Chondrocyte (in vitro differentiated cells): ENCODE measurements at places on chromosomes 2 and 18.

GRCh38 chr18:3722649-3723433, 272.9 kb downstream of the TGIF1 start:
- peaks cover 1% of the 10 kb centered on the region for H3K36me3 ChIP-seq
- H3K4me1 ChIP-seq: no peaks in the 10 kb centered on the region
- peaks cover 5% of the 10 kb centered on the region for H3K27me3 ChIP-seq
- H3K4me3 ChIP-seq: no peak overlapping the region

GRCh38 chr2:47652061-47652690, 130.8 kb upstream of the MSH6 start:
- no peaks in the 10 kb centered on the region for H3K36me3 ChIP-seq
- H3K27me3 ChIP-seq: no peaks in the 10 kb centered on the region

- H3K27me3 ChIP-seq: no peaks in the 10 kb centered on the region
- no peak overlapping the region for H3K4me3 ChIP-seq
- H3K36me3 ChIP-seq: no peaks in the 10 kb centered on the region
- H3K27ac ChIP-seq: no peak overlapping the region
Observed at GRCh38 chr18:4817665-4818064, 362.6 kb upstream of the DLGAP1 start.

GRCh38 chr18:55433648-55434047, 154.3 kb downstream of the TCF4 start:
- H3K27ac ChIP-seq: no peak overlapping the region
- H3K36me3 ChIP-seq: no peaks in the 10 kb centered on the region
- H3K27me3 ChIP-seq: no peaks in the 10 kb centered on the region
- DNase-seq: no peak
- H3K4me3 ChIP-seq: no peak overlapping the region
- peaks cover 8% of the 10 kb centered on the region for H3K4me1 ChIP-seq

DNA sequence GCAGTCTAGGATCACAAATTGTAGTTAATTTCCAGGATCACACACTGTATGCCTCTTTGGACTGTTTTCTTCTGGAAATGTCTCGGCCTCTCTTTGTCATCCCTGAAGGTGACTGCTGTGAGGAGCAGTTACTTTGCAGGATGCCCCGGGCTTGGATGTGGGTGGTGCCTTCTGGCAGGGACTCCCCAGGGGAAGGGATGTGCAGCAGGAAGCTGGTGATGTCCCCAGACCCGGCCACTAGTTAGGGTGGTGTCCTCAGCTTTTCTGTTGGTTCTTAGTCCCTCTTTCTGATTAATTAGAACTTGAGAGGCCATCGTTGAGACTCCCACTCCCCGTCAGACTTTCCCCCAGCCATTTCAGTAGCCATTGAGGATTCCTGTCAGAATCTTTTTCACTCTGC, 286.6 kb upstream of the HDAC4 start:
- peaks cover 34% of the 10 kb centered on the region for H3K27me3 ChIP-seq
- peaks cover 2% of the 10 kb centered on the region for H3K36me3 ChIP-seq
- no peak for DNase-seq
- H3K4me1 ChIP-seq: no peaks in the 10 kb centered on the region
- no peak overlapping the region for H3K4me3 ChIP-seq

GRCh38 chr2:33372940-33373553, 103.4 kb upstream of the RASGRP3 start:
- no peaks in the 10 kb centered on the region for H3K27me3 ChIP-seq
- DNase-seq: no peak
- no peak overlapping the region for H3K4me3 ChIP-seq
- H3K36me3 ChIP-seq: peaks cover 25% of the 10 kb centered on the region

DNA sequence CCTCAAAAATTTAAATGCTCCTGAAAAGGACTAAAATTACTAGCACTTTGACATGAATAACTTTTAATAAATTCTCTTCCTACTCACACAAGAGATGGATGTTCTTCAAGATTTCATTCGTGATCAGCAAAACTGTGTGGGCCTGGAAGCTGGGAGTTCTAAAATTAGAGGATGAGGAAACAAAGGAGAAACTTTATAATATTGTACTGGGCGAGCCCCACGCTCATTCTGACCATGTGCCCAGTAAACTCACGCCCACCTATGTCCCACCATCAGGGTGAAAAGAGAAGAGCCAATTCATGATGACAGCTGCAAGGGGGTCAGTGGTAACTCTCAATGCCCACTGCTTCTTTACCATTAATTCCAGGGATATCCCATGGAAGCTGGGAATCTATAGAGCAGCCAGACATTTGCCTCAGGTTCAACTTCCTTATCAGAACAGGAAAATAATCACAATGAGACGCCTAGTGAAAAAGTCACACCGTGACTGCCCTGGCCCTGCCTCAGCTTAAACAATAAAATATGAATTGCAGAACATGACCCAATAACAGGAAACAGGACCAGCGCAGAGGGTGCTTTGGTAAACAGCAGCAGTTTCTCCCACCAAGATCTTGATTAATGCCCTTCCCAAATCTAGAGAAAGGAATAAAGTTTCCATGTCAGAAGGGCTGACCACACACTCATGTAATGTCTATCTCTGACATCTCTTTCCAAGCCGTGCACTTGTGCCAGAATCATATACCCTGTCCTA, 438.6 kb downstream of the TXNL1 start:
- no peak for DNase-seq
- H3K4me1 ChIP-seq: peaks cover 47% of the 10 kb centered on the region
- H3K27ac ChIP-seq: no peak overlapping the region
- H3K27me3 ChIP-seq: no peaks in the 10 kb centered on the region

GRCh38 chr18:12750076-12750714, 47.4 kb downstream of the PSMG2 start:
- no peak overlapping the region for H3K4me3 ChIP-seq
- no peak for DNase-seq
- H3K27ac ChIP-seq: peak overlapping the region; percentile 15
- H3K27me3 ChIP-seq: no peaks in the 10 kb centered on the region
- H3K36me3 ChIP-seq: no peaks in the 10 kb centered on the region

GRCh38 chr18:79609841-79610281, 69.7 kb upstream of the CTDP1 start:
- peaks cover 8% of the 10 kb centered on the region for H3K4me1 ChIP-seq
- H3K27me3 ChIP-seq: peaks cover 4% of the 10 kb centered on the region
- no peak overlapping the region for H3K4me3 ChIP-seq
- H3K36me3 ChIP-seq: no peaks in the 10 kb centered on the region
- peak; percentile 79 for DNase-seq
- H3K27ac ChIP-seq: no peak overlapping the region

- peaks cover 9% of the 10 kb centered on the region for H3K4me1 ChIP-seq
- no peak overlapping the region for H3K27ac ChIP-seq
- no peak for DNase-seq
- H3K4me3 ChIP-seq: no peak overlapping the region
Observed at GRCh38 chr18:24296276-24296675, 101.3 kb downstream of the OSBPL1A start.

- H3K36me3 ChIP-seq: no peaks in the 10 kb centered on the region
- peaks cover 6% of the 10 kb centered on the region for H3K27me3 ChIP-seq
- no peak overlapping the region for H3K27ac ChIP-seq
- H3K4me1 ChIP-seq: peaks cover 25% of the 10 kb centered on the region
- DNase-seq: no peak
Observed at GRCh38 chr2:219664041-219664440, 36.6 kb downstream of the SLC4A3 start.

GRCh38 chr2:105373895-105374401, 24.9 kb downstream of the FHL2 start:
- H3K27me3 ChIP-seq: no peaks in the 10 kb centered on the region
- H3K36me3 ChIP-seq: peaks cover 49% of the 10 kb centered on the region
- no peak overlapping the region for H3K4me3 ChIP-seq
- peak overlapping the region; percentile 59 for H3K27ac ChIP-seq
- H3K4me1 ChIP-seq: peaks cover 86% of the 10 kb centered on the region
- DNase-seq: peak; percentile 69

- no peak overlapping the region for H3K4me3 ChIP-seq
- H3K27ac ChIP-seq: no peak overlapping the region
- peaks cover 4% of the 10 kb centered on the region for H3K36me3 ChIP-seq
- peaks cover 2% of the 10 kb centered on the region for H3K27me3 ChIP-seq
- no peak for DNase-seq
Observed at GRCh38 chr2:112199188-112199587, 55.7 kb downstream of the ZC3H8 start.

DNA sequence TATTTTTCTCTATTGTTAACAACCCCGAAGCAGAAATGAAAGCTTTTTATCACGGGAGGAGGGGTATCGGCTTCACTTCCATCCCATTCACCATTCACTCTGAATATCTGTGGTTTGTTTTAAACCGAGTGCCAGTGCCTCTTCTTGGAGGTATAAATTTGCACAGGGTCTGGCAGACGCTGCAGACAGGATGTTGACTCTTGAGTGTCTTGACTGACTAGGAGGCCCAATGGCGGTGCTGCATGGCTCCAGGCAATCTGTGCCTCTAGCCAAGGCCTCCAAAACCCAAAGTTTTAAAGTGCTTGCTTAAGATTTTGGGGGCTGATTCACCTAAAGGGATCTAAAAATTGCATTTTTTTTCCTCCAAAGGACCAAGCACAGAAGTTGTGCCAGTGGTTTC, 183.8 kb downstream of the LTBP1 start:
- peaks cover 1% of the 10 kb centered on the region for H3K36me3 ChIP-seq
- H3K4me1 ChIP-seq: peaks cover 76% of the 10 kb centered on the region
- no peaks in the 10 kb centered on the region for H3K27me3 ChIP-seq
- H3K27ac ChIP-seq: peak overlapping the region; percentile 84

DNA sequence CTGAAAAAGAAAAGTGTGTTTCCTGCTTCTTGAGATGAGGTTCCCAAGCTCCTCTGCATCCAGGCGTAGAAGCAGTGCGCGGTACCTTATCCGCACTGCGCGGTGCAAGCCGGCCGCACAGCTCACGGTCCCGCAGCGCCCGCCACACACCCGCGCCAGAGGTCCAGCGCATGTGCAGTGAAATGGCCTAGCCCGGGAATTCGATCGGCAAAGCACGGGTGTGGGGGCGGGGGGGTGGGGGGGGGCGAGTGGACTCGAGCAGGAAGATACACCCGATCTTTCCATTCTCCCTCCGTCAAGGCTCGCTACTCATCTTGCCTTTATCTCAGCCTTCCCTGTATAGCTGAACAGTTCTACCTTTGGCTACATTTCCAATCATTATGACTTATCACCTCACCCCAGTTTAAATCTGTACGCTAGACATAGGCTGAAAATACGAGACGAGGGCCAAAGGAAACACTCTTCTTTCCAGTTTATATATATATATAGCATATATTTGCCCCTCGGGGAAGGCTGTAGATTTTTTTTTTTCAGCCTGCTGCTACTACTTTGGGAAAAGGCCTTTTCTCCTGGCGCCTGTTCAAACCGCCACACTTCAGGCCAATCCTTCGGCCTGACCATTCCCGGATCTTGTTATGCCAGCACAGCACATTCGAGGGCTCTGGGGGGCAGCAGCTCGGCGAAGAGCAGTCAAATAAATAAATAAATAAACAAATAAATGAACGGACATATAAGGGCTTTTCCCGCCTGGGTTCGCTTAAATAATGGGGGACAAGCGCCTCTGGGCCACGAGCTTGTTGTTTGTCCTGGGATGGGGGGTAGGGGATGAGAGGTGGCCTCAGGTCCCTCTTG, 10.4 kb downstream of the HOXD8 start:
- no peak overlapping the region for H3K27ac ChIP-seq
- peaks cover 80% of the 10 kb centered on the region for H3K27me3 ChIP-seq
- no peak for DNase-seq
- H3K36me3 ChIP-seq: peaks cover 10% of the 10 kb centered on the region
- H3K4me3 ChIP-seq: no peak overlapping the region

- no peak for DNase-seq
- H3K4me3 ChIP-seq: no peak overlapping the region
- H3K27me3 ChIP-seq: peaks cover 56% of the 10 kb centered on the region
- H3K4me1 ChIP-seq: no peaks in the 10 kb centered on the region
Observed at GRCh38 chr2:26838121-26838906, 9.6 kb upstream of the DPYSL5 start.

GRCh38 chr18:59416818-59417217, 57.8 kb upstream of the LMAN1 start:
- H3K27ac ChIP-seq: no peak overlapping the region
- no peak overlapping the region for H3K4me3 ChIP-seq
- H3K27me3 ChIP-seq: peaks cover 34% of the 10 kb centered on the region
- DNase-seq: no peak
- peaks cover 2% of the 10 kb centered on the region for H3K36me3 ChIP-seq

DNA sequence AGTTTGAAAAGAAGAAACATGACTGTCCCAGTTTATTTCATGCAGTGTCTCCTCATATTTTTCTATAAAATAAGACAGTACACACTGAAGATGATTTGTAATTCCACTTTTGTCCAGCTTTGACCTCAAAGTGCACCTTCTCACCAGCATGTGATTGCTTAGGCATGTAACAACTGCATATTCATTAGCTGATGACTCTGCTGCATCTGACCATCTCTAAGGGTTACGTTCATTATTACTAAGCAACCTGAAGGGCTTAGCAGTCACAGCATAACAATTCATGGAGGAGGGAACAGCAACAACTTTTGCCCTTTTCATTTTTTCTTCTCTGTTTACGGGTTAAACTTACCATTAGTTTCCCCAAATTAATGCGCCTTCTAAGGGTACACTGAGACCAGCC, 330.6 kb upstream of the PIK3C3 start:
- no peak overlapping the region for H3K4me3 ChIP-seq
- DNase-seq: no peak
- H3K27me3 ChIP-seq: no peaks in the 10 kb centered on the region
- H3K4me1 ChIP-seq: peaks cover 36% of the 10 kb centered on the region

DNA sequence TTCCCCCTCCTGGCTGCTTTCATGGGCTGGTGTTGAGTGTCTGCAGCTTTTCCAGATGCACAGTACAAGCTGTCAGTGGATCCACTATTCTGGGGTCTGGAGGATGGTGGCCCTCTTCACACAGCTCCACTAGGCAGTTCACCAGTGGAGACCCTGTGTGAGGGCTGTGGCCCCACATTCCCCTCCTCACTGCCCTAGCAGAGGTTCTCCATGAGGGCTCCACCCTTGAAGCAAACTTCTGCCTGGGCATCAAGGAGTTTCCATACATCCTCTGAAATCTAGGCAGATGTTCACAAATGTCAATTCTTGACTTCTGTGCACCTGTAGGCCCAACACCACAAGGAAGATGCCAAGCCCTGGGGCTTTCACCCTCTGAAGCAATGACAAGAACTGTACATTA, 1386.2 kb upstream of the ACVR2A start:
- H3K27me3 ChIP-seq: no peaks in the 10 kb centered on the region
- H3K4me1 ChIP-seq: no peaks in the 10 kb centered on the region
- no peak overlapping the region for H3K4me3 ChIP-seq
- no peak for DNase-seq
- no peak overlapping the region for H3K27ac ChIP-seq
- H3K36me3 ChIP-seq: peaks cover 10% of the 10 kb centered on the region

GRCh38 chr2:170963386-170963785, 34.3 kb downstream of the GORASP2 start:
- no peak overlapping the region for H3K27ac ChIP-seq
- H3K4me3 ChIP-seq: no peak overlapping the region
- no peaks in the 10 kb centered on the region for H3K27me3 ChIP-seq
- peaks cover 44% of the 10 kb centered on the region for H3K36me3 ChIP-seq
- H3K4me1 ChIP-seq: peaks cover 5% of the 10 kb centered on the region

GRCh38 chr18:13524054-13524453, 202.3 kb downstream of the FAM210A start:
- H3K36me3 ChIP-seq: peaks cover 11% of the 10 kb centered on the region
- H3K27ac ChIP-seq: no peak overlapping the region
- DNase-seq: no peak

DNA sequence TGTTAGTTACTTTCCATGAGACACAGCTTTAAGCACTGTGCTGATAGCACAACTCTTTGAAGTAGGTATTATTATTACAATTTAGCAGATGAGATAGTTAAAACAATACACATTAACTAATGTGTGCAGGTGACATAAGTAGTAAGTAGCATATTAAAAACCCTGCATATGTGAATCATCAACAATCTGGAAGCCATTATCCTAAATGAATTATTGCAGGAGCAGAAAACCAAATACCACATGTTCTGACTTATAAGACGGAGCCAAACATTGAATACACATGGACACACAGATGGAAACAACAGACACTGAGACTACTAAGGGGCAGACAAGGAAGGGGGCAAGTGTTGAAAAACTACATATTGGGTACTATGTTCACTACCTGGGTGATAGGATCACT, 300.3 kb upstream of the GULP1 start:
- no peak for DNase-seq
- peaks cover 42% of the 10 kb centered on the region for H3K4me1 ChIP-seq
- H3K4me3 ChIP-seq: no peak overlapping the region
- H3K27ac ChIP-seq: no peak overlapping the region
